ENCODE measurements at places on chromosomes 12 and 14. TPM values are rescaled to one million over a fixed set of nuclear protein-coding genes. Genes with fewer than 3 reads are reported as not detected.

TPH2 gene
- total RNA-seq: 1.00 TPM

SLC38A4 gene
- 1.4 TPM for total RNA-seq

ABCB9 gene
- total RNA-seq: 19.1 TPM

IL22 gene
- 0.82 TPM for total RNA-seq

E2F7 gene
- total RNA-seq: 9.3 TPM

NRL gene
- 1.5 TPM for total RNA-seq

FOXG1 gene
- 0.09 TPM for total RNA-seq

RIN3 gene
- 1.5 TPM for total RNA-seq

BCL2L14 gene
- total RNA-seq: not detected

KRT3 gene
- not detected for total RNA-seq

RD3L gene
- not detected for total RNA-seq

XRCC3 gene
- total RNA-seq: 10.3 TPM

SERPINA1 gene
- total RNA-seq: 1.9 TPM

HOTAIR gene
- not detected for total RNA-seq

ZDHHC22 gene
- 9.8 TPM for total RNA-seq

SERPINA6 gene
- total RNA-seq: not detected

VRTN gene
- total RNA-seq: not detected

CFAP54 gene
- total RNA-seq: 21.2 TPM

AVPR1A gene
- total RNA-seq: 1.9 TPM

RFX4 gene
- 25.9 TPM for total RNA-seq

TAS2R10 gene
- total RNA-seq: 9.6 TPM

C12orf50 gene
- 0.36 TPM for total RNA-seq

POTEG gene
- total RNA-seq: not detected

NEMP1 gene
- total RNA-seq: 12.5 TPM

POTEM gene
- not detected for total RNA-seq

TMEM116 gene
- 33.1 TPM for total RNA-seq

PRIMA1 gene
- 0.73 TPM for total RNA-seq

FBXL14 gene
- total RNA-seq: 17.2 TPM

ASIC1 gene
- 20.5 TPM for total RNA-seq

FOXM1 gene
- total RNA-seq: 6.3 TPM

PWP1 gene
- total RNA-seq: 44.4 TPM

AKAP6 gene
- total RNA-seq: 223 TPM

ASB2 gene
- 0.54 TPM for total RNA-seq

NEUROD4 gene
- 9.9 TPM for total RNA-seq

IKZF4 gene
- 4.9 TPM for total RNA-seq

NAV3 gene
- total RNA-seq: 132 TPM

TDG gene
- 42.9 TPM for total RNA-seq

CYP46A1 gene
- 6.1 TPM for total RNA-seq

LRRC9 gene
- 6.9 TPM for total RNA-seq

NKX2-8 gene
- not detected for total RNA-seq
